ENCODE measurements at places on chromosomes 7 and 10.

GRCh38 chr10:63429281-63429680 lies 36.5 kb downstream of the JMJD1C start:
- DNase-seq = no peak

DNA sequence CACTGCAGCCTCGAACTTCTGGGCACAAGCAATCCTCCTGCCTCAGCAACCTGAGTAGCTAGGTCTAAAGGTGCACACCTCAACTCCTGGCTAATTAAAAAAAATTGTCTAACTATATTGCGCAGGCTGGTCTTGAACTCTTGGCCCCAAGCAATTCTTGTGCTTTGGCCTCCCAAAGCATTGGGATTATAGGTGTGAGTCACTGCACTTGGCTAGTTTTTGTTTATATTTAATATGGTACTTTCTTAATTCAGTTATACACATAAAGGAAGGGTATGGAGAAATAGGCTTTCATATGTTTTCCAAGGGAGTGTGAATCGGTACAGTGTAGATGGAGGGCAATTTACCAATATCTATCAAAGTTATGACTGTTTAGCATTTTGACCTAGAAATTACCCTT lies 20.4 kb downstream of the NPVF start:
- DNase-seq = no peak

GRCh38 chr7:28808796-28809533 lies 149.2 kb downstream of the TRIL start:
- no peak for DNase-seq

DNA sequence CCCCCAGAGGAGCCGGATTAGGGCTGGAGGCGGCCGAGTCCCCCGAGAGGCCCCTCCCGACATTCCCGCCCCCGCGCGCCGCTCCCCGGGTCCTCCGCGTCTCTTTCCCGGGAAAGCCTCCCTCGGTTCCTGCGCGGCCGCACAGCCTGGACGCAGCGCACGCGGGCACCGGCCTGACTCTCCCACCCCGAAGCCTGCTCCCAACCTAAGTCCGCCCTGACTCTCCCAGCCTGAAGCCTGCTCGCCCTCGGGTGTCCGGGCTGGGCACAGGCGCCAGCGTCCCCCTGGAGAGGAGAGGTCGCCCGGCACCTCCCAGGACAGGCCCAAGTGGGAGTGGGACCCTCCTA lies 441 bp upstream of the VENTX start:
- DNase-seq = no peak

GRCh38 chr10:70357565-70357964 lies 24.9 kb downstream of the LRRC20 start:
- DNase-seq = no peak

GRCh38 chr7:83850941-83851340 lies 202.0 kb upstream of the SEMA3E start:
- DNase-seq = no peak

GRCh38 chr7:143504937-143505297 lies 27.2 kb downstream of the TAS2R41 start:
- DNase-seq = no peak
